ENCODE measurements at places on chromosomes 7 and 10. TPM values are rescaled to one million over a fixed set of nuclear protein-coding genes. Genes with fewer than 3 reads are reported as not detected.

GRCh38 chr10:35339942-35340341 lies 3.6 kb downstream of the CCNY start:
- no peaks in the 10 kb centered on the region for H3K27me3 ChIP-seq
- H3K27ac ChIP-seq, result no peak overlapping the region
- DNase-seq, result no peak
- H3K36me3 ChIP-seq, result no peaks in the 10 kb centered on the region
- H3K4me3 ChIP-seq, result no peak overlapping the region
- H3K4me1 ChIP-seq, result peaks cover 48% of the 10 kb centered on the region

GRCh38 chr7:49295146-49295545 lies 370.8 kb downstream of the CDC14C start:
- no peaks in the 10 kb centered on the region for H3K4me1 ChIP-seq
- H3K4me3 ChIP-seq, result no peak overlapping the region
- no peaks in the 10 kb centered on the region for H3K27me3 ChIP-seq
- H3K36me3 ChIP-seq, result no peaks in the 10 kb centered on the region
- no peak overlapping the region for H3K27ac ChIP-seq

GRCh38 chr10:47247148-47248059 lies 52.6 kb upstream of the GDF10 start:
- no peak overlapping the region for H3K27ac ChIP-seq
- H3K4me1 ChIP-seq, result peaks cover 2% of the 10 kb centered on the region
- H3K4me3 ChIP-seq, result no peak overlapping the region
- no peaks in the 10 kb centered on the region for H3K27me3 ChIP-seq
- DNase-seq, result no peak

GRCh38 chr10:73625004-73625883 lies 16.0 kb downstream of the MYOZ1 start:
- DNase-seq, result no peak
- no peaks in the 10 kb centered on the region for H3K36me3 ChIP-seq
- H3K27ac ChIP-seq, result peak overlapping the region; percentile 79
- H3K27me3 ChIP-seq, result no peaks in the 10 kb centered on the region
- H3K4me1 ChIP-seq, result peaks cover 14% of the 10 kb centered on the region

DNA sequence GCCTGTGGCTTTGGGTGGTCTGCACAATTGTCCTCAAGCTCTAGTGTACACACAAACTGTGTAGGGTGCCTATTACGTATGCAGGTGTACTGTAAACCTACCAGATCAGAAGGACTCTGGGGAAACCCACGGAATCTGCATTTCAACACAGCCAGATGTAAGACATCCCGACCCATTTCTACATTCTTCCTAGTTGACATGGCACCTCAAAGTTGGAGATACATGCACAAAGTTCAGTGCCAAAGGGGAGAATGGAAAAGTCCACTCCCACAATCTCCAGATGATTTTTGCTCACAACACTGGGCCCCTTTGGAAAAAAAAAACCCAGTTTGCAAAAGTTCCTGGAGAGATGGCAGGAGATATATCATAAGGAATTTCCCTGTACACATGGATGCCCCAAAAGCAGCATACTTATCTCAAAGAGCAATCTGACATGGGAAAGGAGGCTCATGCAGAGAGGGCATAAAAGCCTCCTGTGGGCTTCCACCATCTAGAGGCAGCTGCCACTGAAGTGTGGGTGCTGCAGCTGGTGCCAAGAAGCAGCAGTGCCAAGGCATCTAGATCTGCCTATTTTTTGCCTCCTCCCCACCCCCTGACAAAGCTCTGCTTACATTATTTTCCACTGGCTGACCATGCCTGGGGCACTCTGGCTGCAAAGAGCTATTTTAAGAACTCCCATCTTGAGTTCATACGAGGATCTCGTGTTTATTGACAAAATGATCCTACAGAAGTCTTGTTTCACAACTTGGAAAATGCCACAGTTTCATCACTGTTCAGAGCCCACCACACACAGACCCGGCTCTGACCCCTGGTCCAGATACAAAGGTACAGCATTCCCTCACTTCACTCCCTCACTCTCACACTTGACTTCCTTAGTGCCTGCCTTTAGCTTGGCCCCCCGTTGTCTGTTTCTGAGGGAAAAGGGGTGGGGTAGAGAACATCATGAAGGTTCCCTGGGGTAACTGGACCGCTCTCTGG lies 12.9 kb downstream of the TECTB start:
- H3K4me3 ChIP-seq, result no peak overlapping the region
- peak overlapping the region; percentile 78 for H3K27ac ChIP-seq
- no peaks in the 10 kb centered on the region for H3K36me3 ChIP-seq
- DNase-seq, result peak; percentile 15

GRCh38 chr10:101778781-101779543 lies 3.0 kb upstream of the FGF8 start:
- H3K27me3 ChIP-seq, result peaks cover 46% of the 10 kb centered on the region
- no peak overlapping the region for H3K27ac ChIP-seq
- H3K4me1 ChIP-seq, result peaks cover 36% of the 10 kb centered on the region
- H3K36me3 ChIP-seq, result no peaks in the 10 kb centered on the region
- DNase-seq, result no peak

DNA sequence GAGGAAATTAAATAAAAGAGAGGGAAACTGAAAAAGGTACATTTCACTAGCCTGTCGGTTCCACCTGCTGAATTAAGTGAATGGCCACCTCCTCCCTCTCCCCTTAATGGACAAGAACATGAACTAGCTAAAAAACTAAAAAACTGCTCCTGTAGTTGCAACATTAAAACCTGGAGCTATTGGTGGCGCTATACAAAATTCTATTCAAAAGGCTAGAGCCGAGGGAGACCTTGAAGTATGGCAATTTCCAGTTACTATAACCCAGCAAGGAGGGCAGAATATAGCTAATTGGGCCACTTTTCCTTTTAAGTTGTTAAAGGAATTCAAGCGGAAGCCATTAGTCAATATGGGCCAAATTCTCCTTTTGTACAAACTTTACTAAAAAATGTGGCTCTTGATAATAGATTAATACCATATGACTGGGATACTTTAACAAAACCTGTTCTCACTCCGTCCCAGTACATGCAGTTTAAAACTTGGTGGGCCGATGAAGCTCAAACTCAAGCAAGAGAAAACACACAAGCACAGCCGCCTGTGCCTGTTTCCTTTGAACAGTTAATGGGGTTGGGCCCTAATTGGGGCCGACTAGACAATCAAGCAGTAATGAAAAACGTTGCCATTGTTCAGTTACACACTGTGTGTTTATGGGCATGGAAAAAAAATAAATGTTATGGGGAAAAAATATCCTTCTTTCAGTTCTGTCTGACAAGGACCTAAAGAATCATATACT lies 6.5 kb upstream of the CHST3 start:
- H3K4me1 ChIP-seq, result peaks cover 6% of the 10 kb centered on the region
- no peaks in the 10 kb centered on the region for H3K27me3 ChIP-seq
- no peak overlapping the region for H3K27ac ChIP-seq
- no peak overlapping the region for H3K4me3 ChIP-seq
- H3K36me3 ChIP-seq, result no peaks in the 10 kb centered on the region

GRCh38 chr7:83410989-83411591 lies 237.8 kb downstream of the SEMA3E start:
- no peaks in the 10 kb centered on the region for H3K27me3 ChIP-seq
- DNase-seq, result no peak
- H3K4me1 ChIP-seq, result no peaks in the 10 kb centered on the region
- H3K36me3 ChIP-seq, result no peaks in the 10 kb centered on the region

DNA sequence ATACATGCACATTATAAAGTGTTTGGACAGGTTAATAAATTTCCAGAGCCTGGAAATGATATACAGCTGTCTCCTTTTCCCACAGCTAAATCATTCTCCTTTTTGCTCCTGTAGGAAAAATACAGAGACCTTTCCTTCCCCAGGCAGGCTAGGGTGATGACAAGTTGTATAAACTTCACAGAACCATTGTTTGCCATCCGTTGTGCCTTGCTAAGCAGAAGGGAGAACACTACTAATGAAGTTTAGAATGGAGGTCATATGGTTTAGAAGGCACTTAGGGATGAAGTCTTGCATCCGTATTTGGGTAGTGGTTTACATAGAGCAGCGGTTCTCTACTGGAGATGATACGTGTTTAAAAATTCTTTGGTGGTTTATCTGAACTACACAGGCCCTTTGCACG lies 46.0 kb downstream of the NAMPT start:
- H3K27me3 ChIP-seq, result no peaks in the 10 kb centered on the region
- no peaks in the 10 kb centered on the region for H3K36me3 ChIP-seq
- no peak overlapping the region for H3K27ac ChIP-seq
- no peaks in the 10 kb centered on the region for H3K4me1 ChIP-seq
- no peak overlapping the region for H3K4me3 ChIP-seq

DNA sequence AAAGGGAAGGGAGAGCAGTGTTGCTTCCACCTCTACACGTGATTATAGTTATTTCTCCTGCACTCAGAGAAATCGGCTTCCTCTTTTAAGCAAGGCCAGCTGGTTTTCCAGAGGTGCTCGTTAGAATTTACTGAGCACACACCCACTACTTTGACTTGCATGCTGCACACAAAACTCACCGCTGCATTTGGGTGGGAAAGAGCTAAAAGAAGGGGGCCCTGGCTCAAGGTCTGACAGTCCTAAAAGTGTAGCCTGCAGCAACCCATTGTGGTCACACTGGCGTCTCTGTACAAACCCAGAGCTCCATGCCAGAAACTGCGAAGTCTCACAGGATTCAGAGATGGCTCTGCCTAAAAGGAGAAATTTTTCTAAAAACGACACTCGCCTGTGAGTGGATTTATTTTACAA lies 133.7 kb downstream of the SLC25A13 start:
- DNase-seq, result no peak
- no peaks in the 10 kb centered on the region for H3K27me3 ChIP-seq
- no peak overlapping the region for H3K4me3 ChIP-seq
- no peak overlapping the region for H3K27ac ChIP-seq
- no peaks in the 10 kb centered on the region for H3K4me1 ChIP-seq

DNA sequence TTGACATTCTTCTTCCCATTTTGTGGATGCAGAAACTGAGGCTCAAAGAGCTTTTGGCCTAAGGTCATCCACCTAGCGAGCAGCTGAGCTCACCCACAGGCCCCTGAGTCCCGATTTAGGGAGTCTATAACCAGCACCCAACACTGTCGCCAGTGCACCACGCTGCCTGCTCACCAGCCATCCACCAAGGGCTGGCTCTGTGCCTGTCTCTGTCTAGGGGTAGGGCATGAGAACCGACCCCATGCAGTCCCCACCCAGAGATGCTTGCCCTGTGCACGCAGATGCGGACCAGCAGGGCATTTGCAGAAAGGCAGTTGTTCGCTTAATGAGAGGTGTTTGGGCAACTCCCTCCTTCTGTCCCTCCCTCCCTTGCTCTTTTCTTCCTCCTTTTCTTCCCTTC lies 97.2 kb downstream of the GRK5 start:
- peaks cover 2% of the 10 kb centered on the region for H3K4me1 ChIP-seq
- H3K27me3 ChIP-seq, result no peaks in the 10 kb centered on the region
- no peak for DNase-seq

- H3K27ac ChIP-seq, result no peak overlapping the region
- no peak for DNase-seq
- peaks cover 50% of the 10 kb centered on the region for H3K36me3 ChIP-seq
- no peaks in the 10 kb centered on the region for H3K27me3 ChIP-seq
- H3K4me3 ChIP-seq, result no peak overlapping the region
Observed at GRCh38 chr10:110577056-110577455, 9.6 kb downstream of the SMC3 start.

GRCh38 chr7:150385302-150385723 lies 6.2 kb downstream of the ZNF775 start:
- peaks cover 17% of the 10 kb centered on the region for H3K4me1 ChIP-seq
- H3K27me3 ChIP-seq, result no peaks in the 10 kb centered on the region
- H3K4me3 ChIP-seq, result no peak overlapping the region
- no peaks in the 10 kb centered on the region for H3K36me3 ChIP-seq

DNA sequence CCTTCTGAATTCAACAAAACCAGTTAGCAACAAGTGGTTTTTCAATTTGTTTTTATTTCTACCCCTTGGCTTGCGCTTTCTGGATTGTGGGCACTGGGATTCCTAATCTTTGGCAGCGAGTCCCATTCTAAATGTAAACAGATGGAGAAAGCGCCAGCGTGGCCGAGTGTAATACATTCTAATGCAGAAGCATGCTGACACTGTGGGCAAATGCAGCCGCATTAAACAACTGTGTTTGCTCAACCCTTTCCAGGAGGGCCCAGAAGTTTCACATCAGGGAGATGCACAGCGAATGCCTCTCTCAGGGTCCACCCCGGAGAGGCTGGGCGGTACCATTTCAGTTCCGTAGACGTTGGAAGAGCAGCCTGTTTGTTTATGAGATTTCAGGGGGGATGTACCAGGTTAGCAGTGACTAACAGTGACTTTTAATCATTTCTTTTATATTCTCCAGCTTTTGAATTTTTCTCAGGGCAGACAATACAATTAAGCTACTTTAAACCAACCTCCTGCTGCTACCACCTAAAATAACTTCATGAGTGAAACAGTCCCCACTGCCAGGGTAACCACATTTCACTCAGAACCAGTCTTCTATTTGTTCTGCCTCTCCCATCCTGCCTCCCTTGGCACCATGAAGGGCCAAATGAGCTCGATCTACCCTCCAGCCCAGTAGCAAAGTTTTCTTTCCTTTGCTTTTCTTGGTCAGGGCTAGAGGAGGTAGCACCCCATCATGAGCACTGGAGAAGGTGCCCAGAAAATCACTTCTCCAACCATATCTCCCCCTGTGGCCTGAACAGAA lies 164.2 kb upstream of the ITGB1 start:
- H3K27ac ChIP-seq, result no peak overlapping the region
- H3K36me3 ChIP-seq, result no peaks in the 10 kb centered on the region
- no peak for DNase-seq
- H3K4me3 ChIP-seq, result no peak overlapping the region
- H3K4me1 ChIP-seq, result no peaks in the 10 kb centered on the region

GRCh38 chr10:111131168-111131799 lies 54.5 kb downstream of the ADRA2A start:
- no peak for DNase-seq
- peaks cover 4% of the 10 kb centered on the region for H3K4me1 ChIP-seq
- H3K4me3 ChIP-seq, result no peak overlapping the region

GRCh38 chr10:115860182-115861107 lies 412.6 kb downstream of the GFRA1 start:
- no peaks in the 10 kb centered on the region for H3K4me1 ChIP-seq
- no peak overlapping the region for H3K4me3 ChIP-seq

DNA sequence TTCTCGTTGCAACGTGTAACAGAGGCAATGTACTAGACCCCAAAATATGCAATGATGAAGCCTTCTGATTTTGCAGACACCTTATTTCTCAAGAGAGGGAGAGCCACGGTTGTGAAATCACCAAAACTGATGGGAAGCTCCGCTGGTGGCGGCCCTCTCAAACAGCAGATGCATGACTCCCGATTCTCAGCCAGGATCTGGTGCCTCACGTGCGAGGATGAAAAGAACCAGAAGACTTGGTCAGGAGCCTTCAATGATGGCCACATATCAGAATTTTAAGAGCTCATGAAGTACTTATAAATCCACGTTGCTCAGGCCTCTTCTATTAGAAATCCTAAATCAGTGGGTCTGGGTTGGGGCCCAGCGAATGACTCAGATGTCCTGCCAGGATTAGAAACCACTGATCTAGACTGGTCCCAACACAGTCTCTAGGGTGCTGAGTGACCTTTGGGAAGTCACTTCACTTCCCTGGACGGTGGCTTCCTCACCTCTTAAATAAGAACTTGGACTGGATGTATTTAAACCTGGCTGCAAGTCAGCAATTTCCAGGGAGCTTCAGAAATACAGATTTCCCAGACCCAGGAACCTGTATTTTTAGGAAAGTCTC lies 41.9 kb upstream of the FAM180A start:
- no peak overlapping the region for H3K4me3 ChIP-seq
- no peak overlapping the region for H3K27ac ChIP-seq
- H3K27me3 ChIP-seq, result no peaks in the 10 kb centered on the region

GRCh38 chr7:151795168-151795811 lies 81.6 kb downstream of the PRKAG2 start:
- peaks cover 38% of the 10 kb centered on the region for H3K4me1 ChIP-seq
- no peak for DNase-seq
- H3K27me3 ChIP-seq, result no peaks in the 10 kb centered on the region
- H3K36me3 ChIP-seq, result no peaks in the 10 kb centered on the region

HKDC1 gene
- total RNA-seq, result not detected

TUBAL3 gene
- not detected for total RNA-seq

ARMC10 gene
- 29.7 TPM for total RNA-seq

TCERG1L gene
- not detected for total RNA-seq

ANKRD7 gene
- total RNA-seq, result not detected

ZNF277 gene
- 13.5 TPM for total RNA-seq

C10orf143 gene
- total RNA-seq, result 1.2 TPM
